WTC11 (cell line): ENCODE measurements at places on chromosomes 16 and 17. TPM values are rescaled to one million over a fixed set of nuclear protein-coding genes. Genes with fewer than 3 reads are reported as not detected.

DNA sequence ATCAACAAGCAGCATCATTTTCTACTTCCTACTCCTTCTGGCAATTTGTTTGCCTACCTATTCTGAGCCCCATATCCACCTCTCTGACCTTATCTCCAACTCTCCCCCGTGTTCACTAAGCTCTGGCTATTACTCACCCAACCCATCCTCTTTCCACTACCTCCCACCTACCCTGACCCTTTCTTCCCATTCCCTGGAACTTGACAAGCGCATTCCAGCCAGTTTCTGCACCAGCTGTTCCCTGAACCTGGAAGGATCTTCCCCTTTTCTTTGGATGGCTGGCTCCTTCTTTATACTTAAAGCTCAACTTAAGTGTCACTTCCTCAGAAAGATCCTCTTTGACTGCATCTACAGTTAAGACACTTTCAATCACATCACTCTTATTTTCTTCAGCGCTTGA is 2.2 kb downstream of the DCUN1D3 start:
- no peak for DNase-seq
- peak overlapping the region; percentile 12; the same call in 1 of the 2 replicates for H3K27ac ChIP-seq
- no peaks in the 10 kb centered on the region for H3K27me3 ChIP-seq

GRCh38 chr17:19379361-19380065 is 1.2 kb downstream of the MAPK7 start:
- H3K4me1 ChIP-seq, result peaks cover 20% of the 10 kb centered on the region
- H3K27ac ChIP-seq, result peak overlapping the region; percentile 60
- no peak for DNase-seq
- no peaks in the 10 kb centered on the region for H3K27me3 ChIP-seq
- peak overlapping the region; percentile 99 for H3K4me3 ChIP-seq
- peaks cover 42% of the 10 kb centered on the region for H3K36me3 ChIP-seq

GRCh38 chr17:79631640-79632431 is 21.0 kb upstream of the RBFOX3 start:
- peaks cover 23% of the 10 kb centered on the region for H3K4me1 ChIP-seq
- H3K4me3 ChIP-seq, result no peak overlapping the region
- H3K36me3 ChIP-seq, result no peaks in the 10 kb centered on the region
- H3K27me3 ChIP-seq, result no peaks in the 10 kb centered on the region; the same call in 1 of the 2 replicates
- no peak overlapping the region for H3K27ac ChIP-seq

GRCh38 chr16:51433599-51433998 is 282.5 kb upstream of the SALL1 start:
- H3K27me3 ChIP-seq, result no peaks in the 10 kb centered on the region
- no peak overlapping the region for H3K4me3 ChIP-seq
- DNase-seq, result no peak

DNA sequence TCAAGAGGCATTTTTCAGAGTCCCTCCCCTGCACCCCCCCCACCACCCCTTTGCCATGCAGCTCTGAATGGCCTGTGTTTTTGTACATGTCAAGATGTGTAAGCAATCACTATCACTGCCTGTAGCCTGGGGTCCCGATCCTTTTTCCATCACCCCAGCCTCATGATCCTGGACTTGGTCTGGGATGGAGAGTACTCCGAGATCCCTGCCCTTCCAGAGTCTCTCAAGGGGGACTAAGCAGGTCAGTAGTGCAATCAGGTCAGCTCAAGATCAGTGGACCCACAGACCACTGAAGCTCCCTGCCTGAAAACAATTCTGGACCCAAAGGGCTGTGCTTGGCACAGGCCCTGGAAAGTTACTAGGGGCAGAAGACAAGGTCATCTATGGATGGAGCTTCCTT is 7.5 kb upstream of the GJD3 start:
- DNase-seq, result no peak
- no peak overlapping the region for H3K4me3 ChIP-seq
- peaks cover 8% of the 10 kb centered on the region for H3K4me1 ChIP-seq

GRCh38 chr17:31629696-31630470 is 229.2 kb downstream of the COPRS start:
- H3K4me3 ChIP-seq, result no peak overlapping the region
- no peaks in the 10 kb centered on the region for H3K4me1 ChIP-seq
- H3K27ac ChIP-seq, result no peak overlapping the region
- no peak for DNase-seq
- H3K36me3 ChIP-seq, result peaks cover 18% of the 10 kb centered on the region
- peaks cover 7% of the 10 kb centered on the region; the same call in 1 of the 2 replicates for H3K27me3 ChIP-seq

DNA sequence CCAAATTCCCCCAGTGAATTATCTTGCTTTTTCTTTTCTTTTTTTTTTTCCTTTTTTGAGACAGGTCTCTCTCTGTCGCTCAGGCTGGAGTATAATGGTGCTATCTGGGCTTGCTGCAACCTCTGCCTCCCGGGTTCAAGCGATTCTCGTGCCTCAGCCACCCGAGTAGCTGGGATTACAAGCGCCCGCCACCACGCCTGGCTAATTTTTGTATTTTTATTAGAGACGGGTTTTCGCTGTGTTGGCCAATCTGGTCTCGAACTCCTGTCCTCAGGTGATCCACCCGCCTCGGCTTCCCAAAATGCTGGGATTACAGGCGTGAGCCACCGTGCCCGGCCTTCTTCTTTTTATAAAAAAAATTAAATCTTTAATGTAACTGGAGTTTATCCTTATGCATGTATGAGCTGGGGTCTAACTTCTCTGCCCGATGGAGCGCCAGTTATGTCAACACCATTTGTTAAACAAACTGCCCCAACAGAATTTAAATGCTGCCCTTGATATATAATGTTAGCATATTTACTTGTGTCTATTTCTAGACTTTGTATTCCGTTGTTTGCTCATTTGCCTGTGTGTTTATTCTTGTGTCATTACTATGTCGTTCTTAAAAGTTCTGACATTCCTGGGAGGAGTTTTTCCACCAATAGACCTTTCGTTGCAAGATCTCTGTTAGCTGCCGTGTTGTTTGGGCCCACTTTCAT is 535 bp upstream of the AURKB start:
- peaks cover 20% of the 10 kb centered on the region for H3K36me3 ChIP-seq
- peak overlapping the region; percentile 89 for H3K4me3 ChIP-seq
- H3K27me3 ChIP-seq, result no peaks in the 10 kb centered on the region
- H3K27ac ChIP-seq, result peak overlapping the region; percentile 96
- H3K4me1 ChIP-seq, result peaks cover 16% of the 10 kb centered on the region

DNA sequence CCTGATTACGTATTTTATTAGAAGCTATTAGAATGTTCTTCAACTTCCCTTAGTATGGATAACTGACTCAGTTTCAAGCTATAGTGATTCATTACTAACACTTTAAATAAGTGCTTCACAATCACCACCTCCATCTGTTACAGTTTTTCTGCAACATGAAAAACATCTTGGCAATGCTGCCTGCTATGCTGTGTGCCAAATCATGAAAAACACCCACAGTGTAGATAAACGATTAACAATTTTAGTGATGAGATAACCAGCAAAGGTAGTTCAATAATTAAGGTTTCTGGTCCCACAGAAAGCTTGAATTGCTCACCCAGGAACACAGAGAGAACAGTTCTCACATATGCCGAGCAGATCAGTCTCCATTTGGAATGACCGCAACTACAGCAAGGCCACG is 51.4 kb upstream of the SLC25A19 start:
- peak overlapping the region; percentile 96 for H3K27ac ChIP-seq
- no peak overlapping the region for H3K4me3 ChIP-seq
- H3K36me3 ChIP-seq, result peaks cover 2% of the 10 kb centered on the region; the same call in 1 of the 2 replicates
- H3K4me1 ChIP-seq, result peaks cover 66% of the 10 kb centered on the region
- no peaks in the 10 kb centered on the region for H3K27me3 ChIP-seq

DNA sequence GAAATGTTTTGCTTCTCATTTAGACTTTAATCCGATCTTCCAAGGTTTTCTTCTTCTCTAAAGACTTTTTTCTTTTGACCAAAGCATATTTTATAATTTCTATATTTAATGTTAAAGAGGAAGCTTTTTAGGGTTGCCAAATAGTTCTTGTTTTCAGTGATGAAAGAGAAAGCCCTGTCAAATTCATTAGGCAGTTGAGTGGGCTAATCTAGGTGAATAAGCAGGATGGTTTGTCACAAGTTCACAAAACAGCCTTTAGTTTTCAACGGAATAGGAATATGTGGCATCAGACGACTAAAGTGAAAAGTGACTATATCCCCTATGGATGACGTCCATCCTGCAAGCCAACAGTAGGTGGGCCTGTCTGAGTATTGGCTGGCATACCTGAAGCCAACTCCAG is 118.8 kb downstream of the NLK start:
- no peaks in the 10 kb centered on the region for H3K27me3 ChIP-seq
- no peak overlapping the region for H3K4me3 ChIP-seq
- H3K27ac ChIP-seq, result no peak overlapping the region
- 0 out of 2 replicates have a peak, but pooled peaks cover 5% of the 10 kb centered on the region for H3K36me3 ChIP-seq
- peaks cover 11% of the 10 kb centered on the region for H3K4me1 ChIP-seq
- no peak for DNase-seq

- H3K4me1 ChIP-seq, result no peaks in the 10 kb centered on the region
- H3K27ac ChIP-seq, result no peak overlapping the region
- H3K36me3 ChIP-seq, result peaks cover 66% of the 10 kb centered on the region
- no peak overlapping the region for H3K4me3 ChIP-seq
These were observed 11.6 kb downstream of the MYO19 start for GRCh38 chr17:36523113-36523512.

GRCh38 chr16:58154345-58154744 is 25.2 kb upstream of the CFAP20 start:
- H3K4me1 ChIP-seq, result peaks cover 3% of the 10 kb centered on the region; the same call in 1 of the 2 replicates
- no peak overlapping the region for H3K4me3 ChIP-seq
- H3K36me3 ChIP-seq, result no peaks in the 10 kb centered on the region
- no peaks in the 10 kb centered on the region for H3K27me3 ChIP-seq

DNA sequence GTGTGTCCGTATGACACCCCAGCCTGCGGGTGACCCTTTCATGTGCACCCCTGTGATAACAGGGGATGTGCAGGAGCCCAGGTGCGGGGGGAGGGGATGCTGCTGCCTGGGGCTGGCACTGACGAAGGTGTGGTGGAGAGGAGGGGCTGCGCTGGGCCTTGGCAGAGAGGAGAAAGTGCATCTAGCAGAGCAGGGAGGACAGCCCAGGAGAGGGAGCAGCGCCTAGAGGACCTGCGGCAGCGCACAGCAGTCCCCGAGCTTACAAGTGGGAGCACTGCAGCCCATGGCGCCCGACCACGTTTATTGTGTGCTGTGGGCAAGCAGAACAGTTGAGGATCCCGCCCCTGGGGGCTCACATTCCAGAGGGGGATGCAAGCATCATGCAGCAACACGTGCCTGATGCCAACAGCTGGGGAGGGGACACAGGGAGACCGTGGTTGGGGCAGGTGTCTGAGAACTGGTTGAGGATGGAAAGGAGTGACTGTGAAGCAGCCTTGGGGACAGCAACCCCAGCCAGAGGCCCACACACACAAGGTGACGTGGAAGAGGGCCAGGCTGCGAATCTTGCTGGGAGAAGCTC is 10.9 kb upstream of the SLC7A5 start:
- H3K27me3 ChIP-seq, result no peaks in the 10 kb centered on the region
- no peak overlapping the region for H3K4me3 ChIP-seq
- H3K27ac ChIP-seq, result no peak overlapping the region
- H3K4me1 ChIP-seq, result peaks cover 56% of the 10 kb centered on the region
- peaks cover 7% of the 10 kb centered on the region for H3K36me3 ChIP-seq

DNA sequence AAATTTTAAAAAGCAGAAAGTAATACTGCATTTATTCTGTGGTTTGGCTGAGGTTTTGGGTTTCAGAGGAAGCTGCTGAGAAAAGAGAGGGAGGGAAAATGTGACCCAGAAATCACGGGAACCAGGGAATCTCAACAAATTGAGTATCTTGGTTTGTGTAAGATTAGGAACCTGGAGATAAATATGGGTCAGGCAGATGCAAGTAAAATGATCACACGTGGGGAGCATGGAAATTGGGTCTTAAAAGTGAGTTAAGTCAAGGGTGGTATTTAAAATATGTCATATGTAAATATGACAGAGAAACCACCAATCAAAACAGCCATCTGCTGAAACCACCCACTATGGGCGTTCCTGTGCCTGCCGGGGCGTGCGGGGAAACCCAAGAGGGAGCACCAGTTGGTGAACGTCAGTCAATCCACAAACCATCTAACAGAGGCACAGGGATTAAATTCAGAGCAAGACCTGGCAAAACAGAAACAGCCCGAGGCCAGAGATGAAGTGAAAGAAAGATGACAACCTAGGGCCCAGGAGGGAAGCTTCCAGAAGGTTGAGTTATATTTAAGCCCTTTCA is 33.4 kb downstream of the CDH13 start:
- H3K27me3 ChIP-seq, result no peaks in the 10 kb centered on the region; the same call in 1 of the 2 replicates
- peaks cover 25% of the 10 kb centered on the region for H3K4me1 ChIP-seq
- H3K4me3 ChIP-seq, result no peak overlapping the region

DNA sequence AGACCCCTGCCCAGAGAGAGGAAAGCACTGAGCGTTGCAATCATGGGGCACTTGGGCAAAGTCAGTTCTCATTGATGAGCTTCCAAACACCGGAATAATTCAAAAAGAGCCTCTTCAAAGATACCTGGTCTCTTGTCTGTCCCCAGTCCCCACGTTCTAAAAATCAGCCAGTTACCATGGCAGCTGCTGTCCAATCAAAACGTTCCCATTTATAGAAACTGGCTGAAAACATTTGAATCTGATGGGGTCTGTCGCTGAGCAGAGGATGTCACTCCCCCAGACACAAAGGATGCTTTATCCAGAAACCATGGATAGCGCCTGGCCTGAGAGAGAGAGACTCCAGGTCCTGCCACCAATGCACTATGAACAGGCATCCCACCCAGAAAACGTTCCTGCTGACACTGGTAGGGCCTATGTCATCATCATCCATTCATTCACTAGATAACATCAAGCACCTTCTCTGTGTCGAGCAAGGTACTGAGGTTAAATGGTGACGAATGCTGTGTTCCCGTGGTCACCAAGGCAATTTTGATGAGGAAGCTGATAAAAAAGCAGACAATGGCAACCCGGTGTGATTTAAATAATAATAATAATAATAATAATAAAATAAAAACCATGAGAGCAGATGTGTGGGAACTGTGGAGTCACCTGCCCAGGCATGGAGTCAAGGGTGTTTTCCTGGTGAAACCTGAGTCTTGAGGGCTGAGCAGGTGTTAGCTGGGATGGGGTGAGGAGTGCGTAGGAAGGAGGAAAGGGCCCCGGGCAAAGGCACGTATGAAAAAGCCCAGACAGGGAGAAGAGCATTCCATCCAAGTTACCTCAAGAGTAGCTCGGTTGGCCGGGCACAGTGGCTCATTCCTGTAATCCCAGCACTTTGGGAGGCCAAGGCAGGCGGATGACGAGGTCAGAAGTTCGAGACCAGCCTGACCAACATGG is 19.0 kb upstream of the CALB2 start:
- H3K27me3 ChIP-seq, result peaks cover 4% of the 10 kb centered on the region
- DNase-seq, result no peak
- H3K4me3 ChIP-seq, result no peak overlapping the region
- peaks cover 2% of the 10 kb centered on the region; the same call in 1 of the 2 replicates for H3K4me1 ChIP-seq

- H3K36me3 ChIP-seq, result no peaks in the 10 kb centered on the region
- peak overlapping the region; percentile 37; the same call in 1 of the 2 replicates for H3K27ac ChIP-seq
- no peak overlapping the region for H3K4me3 ChIP-seq
- H3K27me3 ChIP-seq, result no peaks in the 10 kb centered on the region; the same call in 1 of the 2 replicates
- DNase-seq, result no peak
These were observed 144.5 kb downstream of the RPTOR start for GRCh38 chr17:80689129-80689619.

- H3K4me3 ChIP-seq, result no peak overlapping the region
- H3K27ac ChIP-seq, result peak overlapping the region; percentile 32; the same call in 1 of the 2 replicates
- no peak for DNase-seq
- no peaks in the 10 kb centered on the region for H3K36me3 ChIP-seq
- H3K4me1 ChIP-seq, result peaks cover 28% of the 10 kb centered on the region
- H3K27me3 ChIP-seq, result no peaks in the 10 kb centered on the region
These were observed 9.4 kb downstream of the GLIS2 start for GRCh38 chr16:4325253-4325758.

- H3K27ac ChIP-seq, result peak overlapping the region; percentile 91
- H3K4me3 ChIP-seq, result peak overlapping the region; percentile 51
- H3K4me1 ChIP-seq, result peaks cover 11% of the 10 kb centered on the region
- H3K27me3 ChIP-seq, result peaks cover 6% of the 10 kb centered on the region; the same call in 1 of the 2 replicates
- peak; percentile 60 for DNase-seq
- H3K36me3 ChIP-seq, result no peaks in the 10 kb centered on the region
These were observed 7.3 kb upstream of the TRPV2 start for GRCh38 chr17:16407911-16408588.

Gene EMP2
- total RNA-seq, result 15.2 to 16.7 TPM (median 16.4 TPM) in 3 replicates

Gene KREMEN2
- 7.5 to 8.6 TPM (median 8.5 TPM) in 3 replicates for total RNA-seq

Gene ABCA9
- not detected in 3 replicates for total RNA-seq

Gene AURKB
- total RNA-seq, result 180 to 215 TPM (median 183 TPM) in 3 replicates

Gene ERN2
- 1.8 to 3.9 TPM (median 3.7 TPM) in 3 replicates for total RNA-seq

Gene CEP20
- total RNA-seq, result 35.7 to 39.5 TPM (median 39.1 TPM) in 3 replicates
